ENCODE measurements at places on chromosomes 12 and 14.

DNA sequence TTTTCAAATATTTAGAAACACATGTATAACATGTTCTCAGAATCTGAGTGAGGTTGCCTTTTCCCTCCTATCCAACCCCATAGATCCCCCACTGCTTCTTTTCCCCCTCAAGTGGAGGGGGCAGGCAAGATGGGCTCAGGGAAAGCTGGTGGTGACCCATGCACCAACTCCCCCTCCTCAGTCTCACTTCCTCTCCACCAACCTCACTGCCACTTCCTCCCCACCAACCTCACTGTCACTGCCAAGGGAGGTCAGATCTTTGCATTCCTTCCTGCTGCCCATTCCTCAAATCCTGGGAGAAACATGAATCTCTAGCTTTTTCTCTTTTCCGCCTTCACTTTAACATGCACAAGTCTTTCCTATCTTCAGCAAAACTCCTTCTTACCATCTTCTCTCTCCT, 48.7 kb downstream of the SPTB start:
- no peak for DNase-seq

- no peak for DNase-seq
Observed at GRCh38 chr14:90599339-90599738, 202.5 kb downstream of the CALM1 start.

DNA sequence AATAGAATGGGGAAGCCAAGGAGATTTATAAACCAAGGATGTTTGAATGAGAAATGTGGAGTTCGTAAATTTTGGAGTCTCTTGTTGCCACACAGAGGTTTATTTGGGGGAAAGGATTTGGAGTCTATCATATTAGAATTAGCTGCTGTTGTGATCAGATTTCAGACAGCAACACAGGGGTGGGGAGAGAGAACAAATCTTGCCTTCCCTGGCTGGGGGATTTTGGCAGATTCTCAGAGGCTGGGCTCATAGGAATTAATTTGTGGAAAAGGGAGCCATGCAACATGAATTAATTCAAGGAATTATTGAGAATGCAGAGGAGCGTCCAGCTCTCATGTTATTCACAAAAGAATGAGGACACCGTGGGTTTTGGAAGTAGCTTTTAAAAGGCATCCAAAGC, 73.9 kb upstream of the PRMT8 start:
- DNase-seq, result no peak

DNA sequence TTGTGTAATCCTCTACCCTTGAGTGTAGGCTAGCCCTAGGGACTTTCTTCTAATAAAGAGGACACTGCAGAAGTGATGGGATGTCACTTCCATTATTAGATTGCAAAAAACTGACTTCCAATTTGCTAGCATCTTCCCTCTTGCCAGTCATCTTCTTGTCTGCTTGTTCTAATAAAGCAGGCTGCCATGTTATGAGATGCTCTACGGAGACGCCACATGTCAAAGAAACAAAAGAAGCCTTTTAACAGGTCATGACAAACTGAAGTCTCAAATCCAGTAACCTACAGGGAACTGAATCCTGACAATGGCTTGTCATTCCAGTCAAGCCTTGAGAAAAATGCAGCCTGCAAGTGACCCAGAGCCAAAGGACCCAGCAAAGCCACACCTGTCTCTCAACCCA, 76.0 kb downstream of the CEP128 start:
- DNase-seq, result no peak

- DNase-seq, result no peak
Observed at GRCh38 chr14:23248601-23249000, 10.9 kb downstream of the RNF212B start.

GRCh38 chr14:44745371-44745770, 216.4 kb downstream of the KLHL28 start:
- DNase-seq, result no peak

GRCh38 chr14:60575008-60575407, 66.1 kb downstream of the SIX6 start:
- DNase-seq, result no peak

DNA sequence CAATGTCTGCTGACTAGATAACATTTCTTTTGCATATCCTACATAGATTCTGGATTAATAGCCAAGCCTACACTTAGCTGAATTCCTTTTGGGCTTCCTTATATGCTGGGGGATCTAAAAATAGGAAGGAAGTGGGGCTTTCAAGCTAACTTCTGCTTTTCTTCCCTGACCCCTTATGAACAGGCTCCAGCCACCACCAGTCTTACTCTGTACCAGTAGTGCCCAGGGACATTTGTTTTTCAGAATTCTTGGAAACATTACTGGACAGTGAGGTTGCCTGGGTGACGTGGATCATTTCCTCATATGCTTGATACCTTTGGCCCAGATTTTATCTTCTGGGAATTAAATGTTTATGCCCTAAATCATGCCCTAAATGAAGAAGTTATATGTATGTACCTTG, 55.9 kb upstream of the SRRM4 start:
- no peak for DNase-seq

All from activated CD4-positive, alpha-beta memory T cell treated with anti-CD3 and anti-CD28 coated beads for 36 hours (primary cell).